Endothelial cell (in vitro differentiated cells): ENCODE measurements at places on chromosomes 16 and 17.

- no peaks in the 10 kb centered on the region for H3K27me3 ChIP-seq
- no peak overlapping the region for H3K27ac ChIP-seq
- no peaks in the 10 kb centered on the region for H3K4me1 ChIP-seq
- H3K36me3 ChIP-seq: peaks cover 62% of the 10 kb centered on the region
- DNase-seq: no peak
Observed at GRCh38 chr17:76048025-76048605, 21.0 kb upstream of the EVPL start.

DNA sequence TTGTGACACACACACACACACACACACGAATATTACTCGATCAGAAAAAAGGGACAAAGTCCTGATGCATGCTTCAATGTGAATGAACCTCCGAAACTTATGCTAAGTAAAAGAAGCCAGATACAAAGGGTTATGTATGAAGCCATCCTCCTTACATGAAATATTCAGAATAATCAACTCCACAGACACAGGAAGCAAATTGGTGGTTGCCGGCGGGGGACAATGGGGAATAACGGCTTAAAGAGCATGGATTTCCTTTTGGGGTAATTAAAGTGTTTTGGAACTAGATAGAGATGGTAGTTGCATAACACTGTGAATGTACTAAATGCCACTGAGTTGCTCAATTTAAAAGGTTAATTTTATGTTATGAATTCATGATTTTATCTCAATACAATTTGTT, 8.1 kb upstream of the CACNG5 start:
- no peak overlapping the region for H3K4me3 ChIP-seq
- peaks cover 3% of the 10 kb centered on the region for H3K27me3 ChIP-seq
- peaks cover under 1% of the 10 kb centered on the region for H3K36me3 ChIP-seq
- peaks cover 16% of the 10 kb centered on the region for H3K4me1 ChIP-seq

- H3K4me3 ChIP-seq: no peak overlapping the region
- H3K36me3 ChIP-seq: no peaks in the 10 kb centered on the region
- no peak for DNase-seq
- peaks cover 1% of the 10 kb centered on the region for H3K27me3 ChIP-seq
- H3K4me1 ChIP-seq: no peaks in the 10 kb centered on the region
Observed at GRCh38 chr16:79869304-79870015, 268.9 kb upstream of the MAF start.

DNA sequence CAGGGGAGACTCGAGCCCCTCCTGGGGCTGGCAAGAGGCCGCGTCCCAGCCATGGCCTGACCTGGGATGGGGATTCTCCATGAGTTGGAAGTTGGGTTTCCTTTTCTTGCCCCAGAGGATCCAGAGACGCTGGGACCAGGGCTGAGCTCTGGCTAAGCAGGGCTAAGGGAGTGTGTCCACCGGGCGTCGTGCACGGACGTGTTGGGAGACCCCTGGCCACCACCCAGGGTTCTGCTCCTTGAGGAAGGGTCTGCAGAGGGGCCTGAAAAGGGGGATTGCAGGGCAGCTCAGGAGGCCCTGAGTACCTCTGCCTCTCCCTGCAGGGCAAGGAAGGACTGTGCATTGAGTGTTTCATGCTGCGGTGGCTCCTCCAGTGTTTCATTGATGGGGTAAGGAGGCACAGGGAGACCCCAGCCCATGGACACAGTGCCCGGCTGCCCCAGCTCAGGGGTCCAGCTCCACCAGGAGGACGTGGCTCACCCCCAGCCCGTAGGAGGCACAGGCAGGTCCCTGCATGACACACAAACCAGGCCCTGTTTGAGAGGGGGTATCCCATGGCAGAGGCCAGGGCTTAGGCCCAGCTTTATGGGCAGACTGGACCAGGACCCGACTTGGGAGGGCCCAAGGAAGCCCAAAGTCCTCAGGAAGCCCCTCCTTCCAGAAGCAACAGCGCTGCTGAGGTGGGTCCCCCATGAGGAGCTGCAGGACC, 47.5 kb downstream of the USP22 start:
- H3K4me3 ChIP-seq: no peak overlapping the region
- peaks cover 10% of the 10 kb centered on the region for H3K36me3 ChIP-seq
- DNase-seq: no peak
- H3K4me1 ChIP-seq: peaks cover 10% of the 10 kb centered on the region
- peaks cover 10% of the 10 kb centered on the region for H3K27me3 ChIP-seq

GRCh38 chr16:72673118-72673517, 374.8 kb downstream of the ZFHX3 start:
- no peak for DNase-seq
- H3K4me3 ChIP-seq: no peak overlapping the region
- no peaks in the 10 kb centered on the region for H3K36me3 ChIP-seq
- H3K27me3 ChIP-seq: peaks cover 1% of the 10 kb centered on the region

DNA sequence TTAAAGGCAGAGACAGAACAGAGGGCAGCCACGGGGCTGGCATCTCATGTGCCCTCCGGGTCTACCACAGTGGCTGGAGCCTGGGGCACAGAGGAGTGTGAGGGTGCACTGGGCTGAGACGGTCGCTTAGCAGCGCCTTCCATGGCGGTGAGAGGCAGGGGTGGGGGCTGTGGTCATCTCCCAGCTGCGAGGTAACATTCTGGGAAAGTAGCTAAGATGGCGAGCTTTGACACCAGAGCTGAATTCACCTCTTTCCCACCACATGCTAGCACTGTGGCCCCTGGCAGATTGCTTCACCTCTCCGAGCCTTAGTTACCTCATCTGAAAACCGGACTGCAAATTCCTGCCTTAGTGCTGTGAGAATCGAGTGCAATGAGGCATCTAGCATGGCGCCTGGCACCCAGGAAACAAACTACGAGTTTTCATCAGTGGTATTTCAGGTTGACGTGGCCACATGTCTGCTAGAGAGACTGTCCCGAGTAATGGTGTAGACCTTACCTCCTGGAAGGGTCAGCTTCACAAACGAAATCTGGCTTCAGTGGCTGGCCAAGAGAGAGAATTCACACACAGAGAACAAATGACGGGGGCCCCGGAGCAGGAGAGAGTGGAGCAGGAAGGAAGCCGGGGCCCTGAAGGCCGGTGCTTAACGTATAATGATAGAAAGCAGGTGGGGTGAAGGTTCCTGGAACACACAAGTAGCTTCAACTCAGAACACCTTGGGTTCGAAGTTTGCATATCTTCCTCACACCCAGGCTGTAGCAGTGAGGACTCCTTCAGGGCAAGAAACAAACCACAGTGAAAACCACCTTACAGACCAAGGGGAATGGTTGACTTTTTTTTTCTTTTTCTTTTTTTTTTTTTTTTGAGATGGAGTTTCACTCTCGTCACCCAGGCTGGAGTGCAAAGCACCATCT, 63.9 kb upstream of the RPH3AL start:
- H3K36me3 ChIP-seq: peaks cover 9% of the 10 kb centered on the region
- H3K27me3 ChIP-seq: peaks cover 10% of the 10 kb centered on the region
- no peak overlapping the region for H3K4me3 ChIP-seq
- peaks cover 18% of the 10 kb centered on the region for H3K4me1 ChIP-seq

DNA sequence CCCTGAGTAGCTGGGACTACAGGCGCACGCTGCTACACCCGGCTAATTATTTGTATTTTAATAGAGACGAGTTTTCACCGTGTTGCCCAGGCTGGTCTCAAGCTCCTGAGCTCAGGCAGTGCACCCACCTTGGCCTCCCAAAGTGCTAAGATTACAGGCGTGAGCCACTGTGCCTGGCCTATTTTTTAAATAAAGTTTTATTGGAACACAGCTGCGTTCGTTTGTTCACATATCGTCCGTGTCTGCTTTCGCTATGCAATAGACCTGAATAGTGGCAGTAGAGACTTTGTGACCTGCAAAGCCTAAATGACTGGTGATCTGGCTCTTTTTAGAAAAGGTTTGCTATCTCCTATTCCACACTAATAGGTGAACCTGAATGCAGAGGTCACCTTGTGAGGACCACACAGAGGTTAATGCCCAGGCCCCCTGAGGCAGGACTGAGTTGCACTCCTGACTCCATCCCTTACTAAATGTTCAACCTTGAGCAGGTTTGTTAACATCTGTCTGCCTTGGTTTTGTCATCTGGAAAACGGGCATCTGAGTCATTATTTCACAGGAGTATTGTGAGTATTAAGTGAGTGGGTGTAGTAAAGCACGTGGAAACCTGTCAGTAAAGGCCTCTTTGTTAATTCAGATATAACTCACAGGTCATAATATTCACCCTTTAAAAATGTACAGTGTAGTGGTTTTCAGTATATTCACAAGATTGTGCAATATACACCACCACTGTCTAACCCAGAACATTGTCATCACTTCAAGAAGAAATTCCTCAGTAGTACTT, 157.5 kb upstream of the CACNG5 start:
- H3K4me3 ChIP-seq: no peak overlapping the region
- H3K27ac ChIP-seq: no peak overlapping the region
- no peaks in the 10 kb centered on the region for H3K4me1 ChIP-seq
- H3K36me3 ChIP-seq: no peaks in the 10 kb centered on the region
- DNase-seq: no peak

DNA sequence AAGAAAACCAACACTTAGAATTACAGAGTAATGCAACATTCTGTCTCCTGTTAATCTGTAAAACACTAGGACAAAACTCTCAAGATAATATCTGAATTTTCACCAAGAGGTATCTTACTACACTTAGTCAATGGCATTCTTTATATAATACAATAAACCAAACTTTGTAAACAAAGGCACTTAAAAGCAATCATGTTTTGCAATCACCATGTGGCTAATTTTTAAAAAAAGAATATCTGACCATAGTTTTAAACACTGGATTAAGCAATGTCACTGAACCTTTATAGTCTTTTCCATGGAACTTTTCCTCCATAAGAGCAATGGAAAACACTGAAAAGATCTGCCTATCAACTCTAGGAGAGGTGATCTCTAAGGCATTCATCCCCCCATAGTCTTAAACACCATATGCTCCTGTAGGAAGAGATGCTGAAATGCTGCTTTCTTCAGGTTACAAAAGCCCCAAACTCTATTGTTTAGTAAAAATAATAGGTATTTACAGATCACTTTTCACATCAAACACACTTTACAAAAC, 144.2 kb upstream of the CORO6 start:
- H3K4me1 ChIP-seq: peaks cover 3% of the 10 kb centered on the region
- H3K27me3 ChIP-seq: no peaks in the 10 kb centered on the region
- DNase-seq: no peak
- H3K27ac ChIP-seq: no peak overlapping the region
- H3K4me3 ChIP-seq: no peak overlapping the region

DNA sequence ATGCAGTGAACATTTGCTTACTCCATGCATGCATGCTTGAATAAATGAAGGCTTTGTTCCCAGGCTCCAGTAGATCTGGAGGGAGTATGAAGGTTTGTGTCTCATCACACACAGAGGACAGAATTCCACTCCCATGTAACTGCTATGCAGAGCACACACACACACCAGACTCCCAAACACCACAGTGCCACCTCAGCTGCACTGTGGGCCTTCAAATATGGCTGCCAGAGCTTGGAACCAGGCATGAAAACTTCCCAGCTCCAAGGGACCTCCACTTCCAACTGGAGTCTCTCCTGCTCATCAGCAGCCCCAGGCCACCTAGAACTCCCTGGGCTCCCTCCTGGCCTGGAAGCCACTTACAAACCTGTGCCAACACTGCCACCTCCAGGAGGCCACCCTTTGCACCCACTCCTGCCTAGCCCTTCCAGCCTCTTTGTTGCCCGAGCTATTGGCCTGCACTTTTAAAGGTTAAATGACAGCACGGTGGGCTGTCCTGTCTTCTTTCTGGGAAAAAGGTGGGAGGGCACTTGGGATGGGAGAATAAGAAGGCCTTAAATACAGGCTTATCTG, 151.2 kb downstream of the ZNF423 start:
- H3K4me3 ChIP-seq: no peak overlapping the region
- H3K27ac ChIP-seq: no peak overlapping the region
- DNase-seq: no peak
- no peaks in the 10 kb centered on the region for H3K27me3 ChIP-seq
- peaks cover 29% of the 10 kb centered on the region for H3K4me1 ChIP-seq

GRCh38 chr16:72917051-72917450, 130.9 kb downstream of the ZFHX3 start:
- no peaks in the 10 kb centered on the region for H3K36me3 ChIP-seq
- no peak overlapping the region for H3K27ac ChIP-seq
- no peak overlapping the region for H3K4me3 ChIP-seq
- H3K27me3 ChIP-seq: peaks cover 6% of the 10 kb centered on the region
- H3K4me1 ChIP-seq: no peaks in the 10 kb centered on the region

DNA sequence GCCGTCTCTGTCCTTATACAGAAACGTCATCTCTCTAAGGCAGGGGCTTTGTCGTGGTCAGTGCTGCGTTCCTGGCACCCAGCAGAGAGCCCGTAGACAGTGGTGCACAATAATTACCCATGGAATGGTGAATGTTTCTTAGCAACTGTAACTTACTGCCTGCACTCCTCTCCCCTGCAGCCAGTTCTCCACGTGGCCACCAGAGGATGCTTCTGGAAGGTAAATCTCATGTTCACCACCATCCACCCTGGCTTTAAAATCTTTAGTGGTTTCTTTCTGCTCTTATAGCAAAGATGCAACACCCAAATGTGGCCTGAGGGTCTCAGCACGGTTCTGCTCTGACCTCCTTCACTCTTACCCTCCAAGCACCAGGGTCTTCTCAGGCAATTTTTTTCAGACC, 150.8 kb downstream of the GRIN2A start:
- DNase-seq: no peak
- no peaks in the 10 kb centered on the region for H3K36me3 ChIP-seq
- peaks cover 9% of the 10 kb centered on the region for H3K27me3 ChIP-seq
- no peak overlapping the region for H3K4me3 ChIP-seq
- no peak overlapping the region for H3K27ac ChIP-seq

GRCh38 chr17:56770427-56770826, 63.3 kb downstream of the C17orf67 start:
- no peaks in the 10 kb centered on the region for H3K36me3 ChIP-seq
- H3K27ac ChIP-seq: no peak overlapping the region
- no peaks in the 10 kb centered on the region for H3K4me1 ChIP-seq
- no peak for DNase-seq
- H3K27me3 ChIP-seq: no peaks in the 10 kb centered on the region
- no peak overlapping the region for H3K4me3 ChIP-seq

GRCh38 chr16:71834291-71834690, 11.5 kb upstream of the ATXN1L start:
- peaks cover 4% of the 10 kb centered on the region for H3K27me3 ChIP-seq
- H3K36me3 ChIP-seq: no peaks in the 10 kb centered on the region
- DNase-seq: no peak
- H3K4me1 ChIP-seq: no peaks in the 10 kb centered on the region
- no peak overlapping the region for H3K27ac ChIP-seq

GRCh38 chr17:66301864-66302741, at the start of gene PRKCA:
Gene PRKCA (plus strand): TSS chr17:66302613.
- peak; percentile 64 for DNase-seq
- H3K27me3 ChIP-seq: peaks cover 14% of the 10 kb centered on the region
- peaks cover 4% of the 10 kb centered on the region for H3K36me3 ChIP-seq
- H3K27ac ChIP-seq: no peak within 1 kb of the TSS
- peaks cover 18% of the 10 kb centered on the region for H3K4me1 ChIP-seq

DNA sequence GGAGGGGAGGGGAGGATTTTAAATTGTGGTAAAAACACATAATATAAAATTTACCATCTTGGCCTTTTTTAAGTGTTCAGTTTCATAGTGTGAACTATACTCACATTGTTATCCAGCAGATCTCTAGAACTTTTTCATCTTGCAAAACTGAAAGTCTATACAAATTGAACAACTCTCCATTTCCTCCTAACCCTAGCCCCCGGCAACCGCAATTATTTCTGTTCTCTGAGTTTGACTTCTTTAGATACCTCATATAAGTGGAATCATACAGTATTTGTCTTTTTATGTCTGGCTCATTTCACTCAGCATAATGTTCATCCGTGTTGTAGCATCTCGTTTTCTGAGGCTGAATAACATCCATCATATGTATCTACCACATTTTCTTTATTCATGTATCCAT, 30.0 kb upstream of the MRTFB start:
- H3K4me1 ChIP-seq: peaks cover 21% of the 10 kb centered on the region
- no peaks in the 10 kb centered on the region for H3K27me3 ChIP-seq
- no peak overlapping the region for H3K27ac ChIP-seq
- DNase-seq: no peak
- H3K4me3 ChIP-seq: no peak overlapping the region
